Parietal lobe (tissue), 2 donors: ENCODE measurements at places on chromosomes 13 and 19. TPM values are rescaled to one million over a fixed set of nuclear protein-coding genes. Genes with fewer than 3 reads are reported as not detected.

Gene SLC25A41
- total RNA-seq = 0.63 TPM

Gene FXYD1
- not detected for total RNA-seq

Gene CACNG6
- not detected for total RNA-seq

Gene SPC24
- total RNA-seq = 7.8 TPM

Gene CPB2
- not detected for total RNA-seq
